ENCODE measurements at places on chromosomes 3 and 15.

DNA sequence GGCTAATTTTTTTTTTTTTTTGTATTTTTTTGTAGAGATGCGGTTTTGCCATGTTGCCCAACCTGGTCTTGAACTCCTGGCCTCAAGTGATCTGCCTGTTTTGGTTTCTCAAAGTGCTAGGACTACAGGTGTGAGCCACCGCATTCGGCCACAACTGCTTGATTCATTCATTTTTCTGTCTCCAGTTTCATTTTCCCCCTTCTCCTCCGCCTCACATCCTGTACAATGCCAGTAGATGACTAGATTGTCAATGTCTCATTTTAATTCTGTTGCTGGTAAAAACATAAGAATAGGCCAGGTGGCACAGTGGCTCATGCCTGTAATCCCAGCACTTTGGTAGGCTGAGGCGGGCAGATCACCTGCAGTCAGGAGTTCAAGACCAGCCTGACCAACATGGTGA lies 12.0 kb upstream of the ZNF592 start:
- DNase-seq = no peak

GRCh38 chr3:129305592-129306091 lies 27.0 kb downstream of the HMCES start:
- no peak for DNase-seq

- DNase-seq = no peak
Measured at GRCh38 chr3:53161450-53161819, 426 bp downstream of the PRKCD start.

- DNase-seq = no peak
Measured at GRCh38 chr3:115616461-115616860, 6.8 kb upstream of the GAP43 start.

DNA sequence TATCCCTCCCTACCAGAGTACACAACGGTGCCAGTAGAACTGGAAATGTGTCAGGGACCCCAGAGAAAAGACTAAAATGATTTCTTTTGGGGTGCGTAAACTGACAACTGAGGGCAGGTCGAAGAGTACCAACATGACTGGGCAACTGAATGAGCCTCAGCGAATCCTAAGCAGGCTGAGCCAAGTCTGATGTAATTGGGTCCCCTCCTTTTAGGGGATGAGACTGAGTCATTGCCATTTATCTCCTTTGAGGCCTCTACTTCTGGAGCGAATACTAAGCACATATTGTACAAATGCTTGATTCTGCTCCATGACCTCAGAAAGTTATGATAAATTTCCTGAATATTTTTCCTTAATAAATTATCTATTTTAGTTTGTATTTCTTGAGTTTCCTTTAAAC lies 17.3 kb upstream of the GPR156 start:
- DNase-seq = no peak

All from esophagus muscularis mucosa (tissue), 4 donors.